B cell (primary cell): ENCODE measurements at places on chromosomes 2 and 18.

DNA sequence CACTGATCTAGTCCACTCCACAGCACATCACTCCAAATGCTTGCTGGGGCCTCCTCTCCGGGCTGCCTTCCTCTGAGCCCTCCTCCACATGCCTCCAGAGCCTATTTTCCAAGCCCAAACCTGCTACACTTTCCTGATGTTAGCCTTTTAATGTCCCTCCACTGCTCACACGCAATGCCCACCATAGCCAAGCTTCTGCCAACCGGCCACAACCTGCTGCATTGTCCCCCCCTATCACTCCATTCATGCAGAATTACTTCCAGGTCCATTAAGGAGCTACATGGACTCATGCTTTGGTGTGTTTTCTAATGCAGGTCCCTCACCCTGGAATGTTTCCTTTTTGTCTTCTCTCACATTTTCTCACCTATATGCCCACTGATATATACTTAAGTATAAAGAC lies 129.3 kb downstream of the MARCHF4 start:
- DNase-seq = no peak

DNA sequence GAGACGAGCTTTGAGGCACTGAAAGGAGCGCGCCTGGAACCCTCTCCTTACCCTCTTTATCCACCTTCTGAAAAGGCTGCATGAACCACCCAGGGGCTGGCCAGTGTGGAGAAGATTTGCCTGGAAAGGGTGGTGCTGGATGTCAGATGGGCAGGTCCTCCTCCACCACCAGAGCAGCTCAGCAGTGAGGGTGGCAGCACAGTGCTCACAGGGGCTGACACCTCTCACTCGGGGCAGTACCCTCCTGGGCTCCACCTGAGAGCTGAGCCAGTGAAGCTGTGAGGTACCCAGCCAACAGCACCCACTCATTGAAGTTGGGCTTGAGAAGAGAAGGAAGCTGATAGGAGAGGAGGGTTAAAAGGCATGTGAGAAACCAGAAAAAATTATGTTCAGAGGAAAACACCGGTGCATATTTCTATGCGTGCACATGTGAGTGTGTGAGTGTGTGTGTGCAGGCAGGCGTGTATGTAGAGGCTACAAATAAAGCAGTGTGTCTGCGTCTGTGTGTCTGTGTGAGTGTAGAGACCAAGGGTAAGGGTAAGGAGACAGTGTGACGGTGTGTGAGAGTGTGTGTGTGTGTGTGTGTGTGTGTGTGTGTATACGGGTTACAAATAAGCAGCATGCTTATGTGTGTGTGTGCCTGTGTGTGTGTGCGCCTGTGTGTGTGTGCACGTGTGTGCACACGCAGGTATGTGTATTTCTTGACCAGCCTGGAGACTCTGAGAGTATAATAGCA lies 40.7 kb downstream of the TEX44 start:
- DNase-seq = no peak

- DNase-seq = peak; percentile 81
Observed at GRCh38 chr2:231708773-231709635, 679 bp downstream of the PTMA start.

- no peak for DNase-seq
Observed at GRCh38 chr2:67824186-67824585, 238.6 kb downstream of the C1D start.

- DNase-seq = no peak
Observed at GRCh38 chr18:34219651-34220050, 5.1 kb downstream of the NOL4 start.

DNA sequence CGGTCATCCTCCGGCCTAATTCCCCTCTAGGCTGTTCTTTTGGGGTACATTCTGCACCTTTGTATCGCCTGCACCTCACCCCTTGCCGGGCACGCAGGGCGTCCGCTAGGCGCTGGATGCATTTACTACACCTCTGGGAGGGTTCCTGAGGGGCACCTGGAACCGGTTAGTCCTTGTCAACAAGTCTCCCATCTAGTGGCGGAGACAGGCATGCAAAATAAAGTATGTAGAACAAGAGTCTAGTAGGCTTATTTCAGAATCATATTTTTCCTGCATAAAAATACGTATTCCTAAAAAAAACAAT lies 705 bp upstream of the TEX261 start:
- DNase-seq = peak; percentile 73

DNA sequence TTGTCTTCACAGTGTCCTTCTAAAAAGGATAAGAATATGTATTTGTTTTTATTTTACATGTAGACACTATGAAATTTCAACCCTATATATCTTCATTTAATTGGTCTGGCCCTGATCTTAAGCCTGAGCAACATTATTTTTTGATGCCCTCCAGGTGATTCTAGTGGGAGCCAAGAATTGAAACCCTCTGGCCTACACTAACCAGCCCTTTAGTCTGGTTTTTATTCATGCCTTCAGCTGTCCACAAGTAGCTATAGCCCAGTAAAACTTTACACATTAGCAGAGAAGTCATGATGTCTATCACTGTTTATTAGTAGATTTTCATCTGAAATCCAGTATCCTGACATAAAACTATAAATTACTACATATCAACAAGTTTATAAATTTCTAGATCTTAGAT lies 52.7 kb upstream of the UBXN4 start:
- no peak for DNase-seq

DNA sequence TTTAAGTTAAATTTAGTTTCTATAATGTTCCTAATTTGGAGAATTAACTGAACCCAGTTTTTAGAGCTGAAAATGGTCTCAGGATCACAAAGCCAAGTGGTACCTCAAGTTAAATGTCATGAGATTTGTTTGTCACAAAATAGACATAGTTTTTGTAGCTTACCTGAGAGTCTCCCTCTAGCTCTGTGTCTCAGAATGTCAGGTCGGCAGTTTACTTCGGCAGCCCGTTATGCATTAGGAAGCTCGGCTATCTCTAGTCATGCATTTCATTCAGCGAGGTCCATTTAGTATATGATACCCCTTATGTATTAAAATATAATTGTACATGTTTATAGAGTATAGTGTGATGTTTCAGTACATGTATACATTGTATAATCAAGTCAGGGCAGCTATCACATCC lies 155.6 kb downstream of the EML6 start:
- DNase-seq = no peak
